CD8-positive, alpha-beta memory T cell (primary cell): ENCODE measurements at places on chromosomes 1 and 21. TPM values are rescaled to one million over a fixed set of nuclear protein-coding genes. Genes with fewer than 3 reads are reported as not detected.
A peak's percentile ranks its signal among the peaks of the same experiment; 100 is the strongest.

DNA sequence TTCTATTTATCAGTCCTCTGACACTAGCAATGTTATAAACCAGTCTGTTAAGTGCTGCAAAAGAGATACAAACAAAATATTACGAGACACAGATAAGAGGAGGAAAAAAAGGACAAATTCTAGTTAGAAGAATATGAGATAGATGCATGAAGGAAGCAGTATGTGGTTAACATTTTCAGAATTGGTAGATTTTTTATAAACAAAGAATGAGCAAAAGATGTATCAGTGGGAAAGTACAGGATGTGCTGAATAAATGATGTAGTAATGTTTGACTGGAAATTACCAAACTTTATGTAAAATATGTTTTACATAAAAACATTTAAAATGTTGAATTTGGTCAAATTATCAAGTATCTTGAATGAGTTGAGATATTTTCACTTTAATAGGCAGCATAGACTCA is 574.2 kb downstream of the NUF2 start:
- no peak overlapping the region for H3K4me3 ChIP-seq
- H3K36me3 ChIP-seq, result no peaks in the 10 kb centered on the region
- no peaks in the 10 kb centered on the region for H3K27me3 ChIP-seq
- DNase-seq, result no peak
- H3K27ac ChIP-seq, result no peak overlapping the region
- H3K4me1 ChIP-seq, result no peaks in the 10 kb centered on the region

- H3K4me1 ChIP-seq, result peaks cover 71% of the 10 kb centered on the region
- H3K27ac ChIP-seq, result no peak overlapping the region
- no peak for DNase-seq
- no peaks in the 10 kb centered on the region for H3K27me3 ChIP-seq
- no peaks in the 10 kb centered on the region for H3K36me3 ChIP-seq
Measured at GRCh38 chr1:25727088-25727487, 72.9 kb upstream of the SELENON start.

DNA sequence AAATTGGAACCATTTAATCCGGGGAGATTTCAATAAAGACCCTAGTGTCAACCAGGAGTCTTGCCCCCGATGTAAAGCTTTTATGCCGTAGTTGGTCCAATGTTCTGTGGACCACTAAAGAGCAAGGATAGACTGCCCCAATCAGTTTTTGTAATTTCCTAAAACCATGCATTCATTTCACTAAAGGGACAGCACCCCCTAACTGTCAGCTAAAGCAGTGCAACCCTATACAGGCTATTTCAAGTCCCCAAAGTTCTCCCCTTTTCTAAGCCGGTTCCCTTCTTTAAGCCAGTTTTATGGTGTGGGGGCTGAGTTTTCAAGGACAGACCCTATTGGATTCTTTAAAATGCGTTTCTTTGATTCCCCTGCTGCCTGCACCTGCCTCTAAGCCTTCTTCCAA is 12.7 kb upstream of the PDPN start:
- no peak overlapping the region for H3K4me3 ChIP-seq
- peaks cover 4% of the 10 kb centered on the region for H3K27me3 ChIP-seq
- no peaks in the 10 kb centered on the region for H3K36me3 ChIP-seq
- H3K4me1 ChIP-seq, result no peaks in the 10 kb centered on the region
- H3K27ac ChIP-seq, result no peak overlapping the region

DNA sequence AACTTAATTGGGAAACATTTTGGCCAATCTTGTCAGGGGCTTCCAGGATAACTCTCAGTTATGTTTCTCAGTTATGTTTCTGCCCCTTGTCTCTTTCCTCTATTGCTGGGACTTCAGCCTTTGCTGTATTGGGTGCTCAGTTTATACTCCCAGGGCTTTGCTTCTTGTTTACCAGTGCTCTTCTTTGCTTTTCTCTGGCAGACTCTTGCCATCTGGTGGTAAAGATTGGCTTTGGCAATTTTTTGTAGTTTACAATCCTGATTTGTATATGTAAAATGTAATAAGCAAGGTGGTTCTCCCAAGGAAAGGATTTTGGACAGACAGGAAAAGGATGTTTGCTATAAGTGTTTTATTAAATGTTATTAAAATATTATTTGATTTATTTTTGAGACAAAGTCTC is 37.9 kb downstream of the FABP3 start:
- peaks cover 15% of the 10 kb centered on the region for H3K36me3 ChIP-seq
- H3K4me1 ChIP-seq, result no peaks in the 10 kb centered on the region
- H3K4me3 ChIP-seq, result no peak overlapping the region
- peak; percentile 5 for DNase-seq
- H3K27ac ChIP-seq, result no peak overlapping the region

- no peaks in the 10 kb centered on the region for H3K27me3 ChIP-seq
- DNase-seq, result no peak
- peak overlapping the region; percentile 78 for H3K27ac ChIP-seq
- peak overlapping the region; percentile 88 for H3K4me3 ChIP-seq
- no peaks in the 10 kb centered on the region for H3K36me3 ChIP-seq
Measured at GRCh38 chr1:179955731-179956130, 1.1 kb downstream of the CEP350 start.

DNA sequence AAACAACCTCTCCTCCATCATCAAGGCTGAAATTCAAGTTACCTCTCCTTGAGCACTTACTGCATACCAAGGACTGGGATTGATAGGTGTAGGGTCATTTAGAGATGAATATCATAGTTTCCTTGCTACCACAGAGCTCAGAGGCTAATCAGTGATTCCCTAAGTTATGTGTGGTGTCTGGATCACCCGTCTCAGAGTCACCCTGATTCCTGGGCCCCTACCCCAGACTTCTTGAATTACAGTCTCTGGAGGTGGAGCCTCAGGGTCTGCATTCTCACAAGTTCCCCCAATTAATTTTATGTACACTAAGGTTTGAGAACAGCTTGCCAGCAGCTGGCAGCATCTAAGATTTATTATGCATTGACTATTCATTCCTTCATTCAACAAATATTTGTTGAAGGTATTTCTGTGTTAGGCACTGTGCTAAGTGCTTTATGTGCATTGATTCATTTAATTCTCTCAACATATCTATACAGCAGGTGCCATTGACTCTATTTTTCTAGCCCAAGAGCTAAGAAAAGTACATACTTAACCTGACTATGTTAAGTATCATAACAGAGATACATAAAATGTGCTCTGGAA is 182.9 kb upstream of the FGGY start:
- no peak for DNase-seq
- H3K4me1 ChIP-seq, result no peaks in the 10 kb centered on the region
- H3K27ac ChIP-seq, result no peak overlapping the region

- H3K27ac ChIP-seq, result peak overlapping the region; percentile 72
- DNase-seq, result no peak
- H3K36me3 ChIP-seq, result no peaks in the 10 kb centered on the region
- H3K4me3 ChIP-seq, result peak overlapping the region; percentile 84
Measured at GRCh38 chr1:1272341-1273208, 1.1 kb downstream of the UBE2J2 start.

- no peaks in the 10 kb centered on the region for H3K4me1 ChIP-seq
- H3K27ac ChIP-seq, result no peak overlapping the region
- DNase-seq, result no peak
Measured at GRCh38 chr1:222844411-222844779, 29.6 kb downstream of the DISP1 start.

DNA sequence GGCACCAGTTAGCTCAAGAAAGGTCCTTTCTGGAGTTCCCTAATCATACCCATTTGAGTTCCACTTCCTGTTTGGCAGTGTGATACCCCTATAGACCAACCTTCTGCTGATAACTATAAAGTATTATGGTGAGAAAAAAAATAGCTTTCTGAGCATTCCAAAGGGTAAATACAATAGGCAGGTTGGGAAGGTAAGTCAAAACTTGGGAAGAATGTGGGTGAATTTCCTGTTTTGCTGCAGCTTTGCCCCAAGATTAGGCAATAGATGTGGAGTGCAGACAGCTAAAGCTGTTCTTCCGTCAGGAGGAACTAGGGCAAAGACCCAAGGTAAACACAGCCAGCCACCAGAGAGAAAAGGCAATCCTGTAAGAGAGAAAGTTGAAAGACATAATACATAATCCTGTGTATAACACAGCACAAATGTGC is 49.9 kb upstream of the GUCA2A start:
- peaks cover 3% of the 10 kb centered on the region for H3K4me1 ChIP-seq
- no peaks in the 10 kb centered on the region for H3K27me3 ChIP-seq
- DNase-seq, result no peak
- H3K4me3 ChIP-seq, result no peak overlapping the region
- H3K36me3 ChIP-seq, result peaks cover 5% of the 10 kb centered on the region

GRCh38 chr1:46659307-46659870 is 8.8 kb downstream of the ATPAF1 start:
- peaks cover 30% of the 10 kb centered on the region for H3K36me3 ChIP-seq
- DNase-seq, result no peak
- no peaks in the 10 kb centered on the region for H3K27me3 ChIP-seq
- H3K4me1 ChIP-seq, result no peaks in the 10 kb centered on the region
- no peak overlapping the region for H3K4me3 ChIP-seq

DNA sequence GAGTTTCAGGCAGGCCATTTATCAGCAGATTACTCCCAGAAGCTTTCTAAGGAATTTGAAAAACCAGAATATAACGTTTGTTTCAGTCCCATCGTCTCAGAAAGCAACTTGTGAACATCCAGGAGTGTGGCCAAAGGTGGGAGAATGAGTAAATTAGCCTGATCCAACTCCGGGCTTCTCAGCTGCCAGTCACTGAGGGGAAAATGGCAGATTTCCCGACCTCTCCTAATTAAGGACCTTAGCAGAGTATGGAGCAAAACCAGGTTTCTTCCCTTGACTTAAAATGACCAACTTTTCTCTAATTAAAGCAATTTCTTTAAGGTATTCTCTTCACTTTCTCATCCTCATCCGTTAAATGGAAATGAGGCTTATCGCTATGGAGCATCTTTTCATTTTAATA is 1.0 kb downstream of the CORT start:
- DNase-seq, result no peak
- no peaks in the 10 kb centered on the region for H3K36me3 ChIP-seq
- no peak overlapping the region for H3K4me3 ChIP-seq
- H3K27me3 ChIP-seq, result no peaks in the 10 kb centered on the region

DNA sequence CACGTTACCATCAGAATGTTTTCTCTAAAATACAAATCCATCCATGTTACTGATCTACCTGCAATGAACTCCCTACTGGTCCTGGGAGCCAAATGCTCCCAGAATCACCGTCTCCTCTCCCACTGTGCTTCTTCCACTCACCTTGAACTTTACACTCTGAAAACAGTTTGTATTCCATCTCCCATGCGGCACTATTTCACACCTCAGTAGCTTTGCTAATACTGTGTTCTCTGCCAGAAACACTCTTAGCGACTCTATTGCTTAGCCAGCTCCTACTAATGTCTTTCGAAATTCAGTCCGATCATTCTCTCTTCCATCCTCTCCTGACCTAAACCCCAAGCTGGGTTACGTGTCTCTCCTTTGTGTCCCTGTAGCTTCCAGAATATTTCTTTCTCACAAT is 284.4 kb upstream of the DUSP10 start:
- no peak overlapping the region for H3K4me3 ChIP-seq
- H3K4me1 ChIP-seq, result no peaks in the 10 kb centered on the region
- H3K27ac ChIP-seq, result no peak overlapping the region
- no peaks in the 10 kb centered on the region for H3K27me3 ChIP-seq
- DNase-seq, result no peak

DNA sequence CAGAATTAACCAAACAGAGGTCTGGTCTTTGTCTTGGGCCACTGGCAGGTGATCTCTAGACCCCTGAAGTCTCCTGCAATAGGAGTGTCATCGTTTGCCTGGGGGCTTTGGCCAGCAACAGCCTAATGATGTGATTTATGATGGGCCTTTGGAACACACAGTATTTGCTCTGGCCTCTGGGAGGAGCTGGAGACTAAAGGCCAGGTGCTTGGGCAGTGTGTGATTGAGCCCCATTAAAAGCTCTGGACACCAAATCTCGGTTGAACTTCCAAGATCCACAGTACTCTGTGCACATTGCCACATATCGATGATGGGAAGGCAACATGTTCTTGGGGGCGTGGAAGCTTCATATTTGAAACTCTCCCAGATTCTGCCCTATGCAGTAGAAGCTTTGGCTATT is 32.0 kb upstream of the TLR5 start:
- H3K4me3 ChIP-seq, result no peak overlapping the region
- no peaks in the 10 kb centered on the region for H3K36me3 ChIP-seq
- H3K27me3 ChIP-seq, result no peaks in the 10 kb centered on the region
- DNase-seq, result no peak
- H3K27ac ChIP-seq, result no peak overlapping the region

- H3K36me3 ChIP-seq, result no peaks in the 10 kb centered on the region
- H3K4me3 ChIP-seq, result no peak overlapping the region
- no peaks in the 10 kb centered on the region for H3K4me1 ChIP-seq
- H3K27ac ChIP-seq, result no peak overlapping the region
- DNase-seq, result no peak
Measured at GRCh38 chr1:218330043-218330623, 15.0 kb upstream of the TGFB2 start.

GRCh38 chr1:200338451-200338850 is 71.4 kb downstream of the ZNF281 start:
- no peaks in the 10 kb centered on the region for H3K27me3 ChIP-seq
- H3K4me3 ChIP-seq, result no peak overlapping the region
- no peak for DNase-seq
- no peak overlapping the region for H3K27ac ChIP-seq

- H3K36me3 ChIP-seq, result no peaks in the 10 kb centered on the region
- no peaks in the 10 kb centered on the region for H3K4me1 ChIP-seq
- H3K27ac ChIP-seq, result no peak overlapping the region
- DNase-seq, result no peak
- H3K4me3 ChIP-seq, result no peak overlapping the region
Measured at GRCh38 chr1:193113258-193113991, 8.2 kb upstream of the GLRX2 start.

- DNase-seq, result no peak
- H3K4me1 ChIP-seq, result peaks cover under 1% of the 10 kb centered on the region
- no peak overlapping the region for H3K4me3 ChIP-seq
- H3K27me3 ChIP-seq, result peaks cover 12% of the 10 kb centered on the region
Measured at GRCh38 chr1:8312235-8313218, 5.4 kb upstream of the SLC45A1 start.

- no peak overlapping the region for H3K4me3 ChIP-seq
- no peaks in the 10 kb centered on the region for H3K4me1 ChIP-seq
- no peak for DNase-seq
- no peak overlapping the region for H3K27ac ChIP-seq
- no peaks in the 10 kb centered on the region for H3K27me3 ChIP-seq
Measured at GRCh38 chr1:180581635-180582039, 22.9 kb downstream of the OVAAL start.

- H3K27ac ChIP-seq, result no peak overlapping the region
- no peaks in the 10 kb centered on the region for H3K36me3 ChIP-seq
- no peak for DNase-seq
- no peaks in the 10 kb centered on the region for H3K27me3 ChIP-seq
Measured at GRCh38 chr1:94094469-94095111, 26.4 kb downstream of the ABCA4 start.

GRCh38 chr1:178121883-178122282 is 28.0 kb downstream of the RASAL2 start:
- H3K27me3 ChIP-seq, result no peaks in the 10 kb centered on the region
- no peak for DNase-seq
- no peak overlapping the region for H3K27ac ChIP-seq
- no peaks in the 10 kb centered on the region for H3K36me3 ChIP-seq

- H3K27ac ChIP-seq, result no peak overlapping the region
- H3K4me3 ChIP-seq, result no peak overlapping the region
- no peaks in the 10 kb centered on the region for H3K4me1 ChIP-seq
- H3K27me3 ChIP-seq, result no peaks in the 10 kb centered on the region
- H3K36me3 ChIP-seq, result no peaks in the 10 kb centered on the region
Measured at GRCh38 chr1:80054129-80054528, 1047.6 kb upstream of the ADGRL4 start.

- DNase-seq, result no peak
- no peak overlapping the region for H3K4me3 ChIP-seq
- no peaks in the 10 kb centered on the region for H3K27me3 ChIP-seq
- H3K36me3 ChIP-seq, result no peaks in the 10 kb centered on the region
Measured at GRCh38 chr1:100325415-100326324, 26.6 kb upstream of the CDC14A start.

The BRINP2 gene
- total RNA-seq, result not detected

The ENSA gene
- 252 TPM for total RNA-seq

The CFHR5 gene
- not detected for total RNA-seq

The TRIM46 gene
- total RNA-seq, result 6.4 TPM
